Pons (tissue), 1 donor: ENCODE measurements at places on chromosomes 4 and X.

DNA sequence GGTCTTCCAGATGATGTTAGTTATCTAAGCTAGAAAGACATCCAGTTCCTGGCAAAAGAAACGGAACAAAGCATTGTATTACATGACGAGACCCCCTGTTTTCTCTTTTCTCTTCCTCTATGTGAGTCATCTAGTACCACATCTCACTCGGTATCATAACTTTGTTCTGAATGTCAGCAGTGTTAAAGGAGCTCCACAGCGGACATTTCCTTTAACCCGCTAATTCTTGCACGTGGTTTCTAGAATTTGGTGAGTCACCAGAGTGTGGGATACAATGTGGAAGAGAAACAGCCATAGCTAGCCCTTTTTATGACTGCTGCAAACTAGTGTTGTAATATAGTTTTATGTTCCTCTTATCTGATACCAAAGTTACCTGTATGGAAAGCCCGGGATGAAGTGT, 243.7 kb downstream of the TENM3 start:
- no peak for DNase-seq

- DNase-seq: no peak
Measured at GRCh38 chr4:24780936-24781495, 14.4 kb upstream of the SOD3 start.

- peak; percentile 87 for DNase-seq
Measured at GRCh38 chr4:66736606-66737005, 808.7 kb downstream of the CENPC start.

- DNase-seq: no peak
Measured at GRCh38 chrX:135541351-135541750, 20.9 kb downstream of the INTS6L start.

DNA sequence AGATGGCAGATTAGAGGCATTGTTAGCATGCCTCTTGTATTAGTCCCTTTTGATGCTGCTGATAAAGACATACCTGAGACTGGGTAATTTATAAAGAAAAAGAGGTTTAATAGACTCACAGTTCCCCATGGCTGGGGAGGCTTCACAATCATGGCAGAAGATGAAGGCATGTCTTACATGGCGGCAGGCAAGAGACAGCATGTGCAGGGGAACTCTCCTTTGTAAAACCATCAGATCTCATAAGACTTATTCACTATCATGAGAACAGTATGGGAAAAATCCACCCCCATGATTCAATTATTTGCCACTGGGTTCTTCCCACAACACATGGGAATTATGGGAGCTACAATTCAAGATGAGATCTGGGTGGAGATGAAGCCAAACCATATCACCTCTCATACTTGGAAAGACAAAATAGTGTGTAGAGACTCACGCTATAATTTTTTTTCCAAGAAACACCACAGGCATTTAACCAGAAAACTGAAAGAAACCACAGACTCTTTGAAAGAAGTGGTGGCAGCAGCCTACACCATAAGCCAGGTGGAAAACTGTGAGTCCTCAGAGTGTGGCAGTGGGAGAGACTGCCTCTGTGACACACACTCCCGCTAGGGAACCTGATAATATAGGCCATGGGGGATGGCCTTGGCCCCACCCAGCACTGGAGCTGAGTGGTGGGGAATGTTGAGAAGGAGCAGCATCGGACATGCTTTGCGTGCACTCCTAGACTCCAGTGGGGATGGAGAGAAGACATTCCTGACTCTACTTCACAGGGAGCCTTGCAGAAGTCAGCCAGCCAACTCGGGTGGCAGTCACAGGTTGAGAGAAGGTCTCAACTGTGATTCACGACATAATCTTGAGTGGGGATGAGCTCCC, 51.5 kb downstream of the SLC2A9 start:
- no peak for DNase-seq

GRCh38 chr4:151638295-151638858, 122.4 kb downstream of the GATB start:
- DNase-seq: no peak

GRCh38 chr4:1678244-1678643, 5.9 kb downstream of the FAM53A start:
- DNase-seq: peak; percentile 78

DNA sequence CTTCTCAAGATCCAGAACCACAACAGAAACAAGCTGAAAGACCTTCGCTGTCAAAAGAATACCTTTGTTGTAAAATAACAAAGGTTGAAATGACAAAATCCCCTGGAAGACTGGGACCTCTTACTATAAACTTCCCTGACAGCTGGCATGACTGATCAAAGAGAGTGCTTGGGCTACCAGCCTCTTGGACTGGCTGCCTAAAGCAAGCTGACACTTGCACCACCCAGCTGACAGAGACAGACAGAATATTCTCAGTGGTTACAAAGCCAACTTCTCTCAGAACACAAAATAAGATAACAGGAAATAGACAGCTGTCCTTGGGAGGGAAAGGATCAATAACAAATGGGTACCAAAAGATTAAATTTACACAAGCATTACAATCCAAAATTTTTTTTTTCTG, 241.7 kb upstream of the SPOCK3 start:
- no peak for DNase-seq

- no peak for DNase-seq
Measured at GRCh38 chr4:100722866-100723459, 205.1 kb upstream of the EMCN start.
